Cerebellar cortex (tissue), 1 donor: ENCODE measurements at places on chromosomes 16 and 17.

GRCh38 chr17:66523378-66524200 lies 221.2 kb downstream of the PRKCA start:
- no peak for DNase-seq

- DNase-seq = no peak
Measured at GRCh38 chr17:40374821-40375498, 10.4 kb upstream of the GJD3 start.

DNA sequence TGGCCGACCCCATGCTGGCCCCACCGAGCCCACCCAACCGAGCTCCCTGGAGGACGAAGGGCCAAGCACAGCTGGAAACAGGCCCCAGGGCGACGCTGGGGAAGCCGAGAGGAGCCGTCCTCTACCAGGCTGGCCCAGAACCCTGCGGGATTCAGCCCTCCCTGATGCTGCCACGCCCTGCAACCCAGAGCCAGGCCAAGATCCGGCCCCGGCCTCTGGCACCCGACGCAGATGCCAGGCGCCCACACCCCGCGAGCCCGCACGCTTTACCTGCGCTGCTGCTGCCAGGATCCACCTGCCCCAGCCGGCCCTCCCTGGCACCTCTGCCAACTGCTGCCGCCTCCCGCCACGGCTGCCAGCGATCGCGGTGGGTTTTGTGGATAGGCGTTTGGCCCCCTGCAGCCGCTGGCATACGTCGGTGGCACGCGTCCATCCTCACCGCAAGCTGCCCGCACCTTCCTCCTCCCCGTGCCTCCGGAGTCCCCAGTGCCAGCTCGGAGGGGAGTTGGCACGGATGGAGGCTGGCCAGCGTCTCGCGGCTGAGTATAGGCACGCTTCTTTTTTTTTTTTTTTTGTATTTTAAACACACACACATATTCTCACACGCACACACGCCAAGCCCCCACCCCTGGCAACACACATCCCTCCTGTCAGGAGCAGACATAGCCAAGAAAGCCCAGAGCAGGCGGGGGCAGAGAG lies 41.3 kb upstream of the ACSF3 start:
- no peak for DNase-seq

- no peak for DNase-seq
Measured at GRCh38 chr17:34408439-34408838, 45.4 kb upstream of the CCL1 start.

GRCh38 chr16:54212893-54213292 lies 73.7 kb downstream of the IRX3 start:
- DNase-seq = no peak

DNA sequence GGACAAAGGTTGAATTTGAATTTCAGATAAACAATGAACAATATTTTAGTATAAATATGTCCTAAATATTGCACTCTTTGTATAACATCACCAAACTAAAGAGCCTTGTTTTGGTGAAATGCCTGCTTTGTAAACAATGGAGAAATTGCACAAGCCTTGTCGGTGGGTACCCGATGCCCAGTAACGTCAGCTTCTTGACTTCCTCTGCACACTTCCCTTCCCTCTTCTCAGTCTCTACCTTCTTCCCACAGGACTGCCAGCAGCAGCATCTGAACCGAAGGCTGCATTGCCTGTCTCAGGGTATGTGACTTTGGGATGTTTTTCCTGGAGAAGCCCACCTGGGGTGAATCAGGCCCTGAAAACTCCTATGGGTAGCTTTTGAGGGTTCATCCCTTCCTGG lies 113.9 kb downstream of the UTP18 start:
- no peak for DNase-seq

GRCh38 chr16:30715750-30716445 lies 16.9 kb downstream of the SRCAP start:
- no peak for DNase-seq

- no peak for DNase-seq
Measured at GRCh38 chr17:1108478-1108764, 71.4 kb downstream of the ABR start.

DNA sequence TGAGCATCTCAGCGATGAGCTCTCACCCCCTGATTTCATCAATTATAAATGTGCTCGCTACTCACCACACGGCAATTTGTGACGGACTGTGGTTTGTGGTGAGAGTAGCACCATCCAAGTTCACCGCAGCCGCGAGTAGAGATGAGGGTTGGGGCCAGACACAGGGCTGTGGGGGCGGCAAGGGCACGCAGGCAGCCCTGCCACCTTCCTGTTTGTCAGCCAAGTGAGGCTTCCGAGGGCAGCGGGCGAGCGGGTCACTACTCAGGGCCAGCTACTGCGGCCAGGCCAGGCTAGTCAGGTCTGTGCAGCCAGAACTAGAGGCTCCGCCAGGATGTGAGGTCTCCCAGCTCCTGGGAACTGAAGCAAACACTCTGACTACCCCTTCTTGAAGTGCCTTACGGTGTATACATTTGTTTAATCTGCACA lies 39.6 kb upstream of the MEOX1 start:
- no peak for DNase-seq

DNA sequence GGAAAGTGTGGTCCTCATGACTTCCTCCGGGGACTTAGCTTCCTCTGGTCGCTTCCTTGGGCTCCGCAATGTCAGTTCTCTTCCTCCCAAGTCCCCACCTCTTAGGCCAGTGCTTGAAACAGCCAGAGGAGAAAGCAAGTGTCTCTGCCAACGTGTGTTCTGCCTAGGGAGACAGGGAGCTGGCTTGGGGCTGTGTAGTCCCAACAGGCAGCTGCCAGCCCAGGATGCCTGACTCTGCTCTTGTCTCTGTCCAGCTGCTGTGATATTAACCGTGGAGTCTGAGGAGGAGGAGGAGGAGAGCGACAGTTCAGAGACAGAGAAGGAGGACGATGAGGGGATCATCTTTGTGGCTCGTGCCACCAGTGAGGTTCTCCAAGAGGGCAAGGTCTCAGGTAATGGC lies 13.5 kb upstream of the PLEKHG4 start:
- no peak for DNase-seq

- DNase-seq = no peak
Measured at GRCh38 chr17:44279666-44280391, 11.9 kb upstream of the SLC4A1 start.

DNA sequence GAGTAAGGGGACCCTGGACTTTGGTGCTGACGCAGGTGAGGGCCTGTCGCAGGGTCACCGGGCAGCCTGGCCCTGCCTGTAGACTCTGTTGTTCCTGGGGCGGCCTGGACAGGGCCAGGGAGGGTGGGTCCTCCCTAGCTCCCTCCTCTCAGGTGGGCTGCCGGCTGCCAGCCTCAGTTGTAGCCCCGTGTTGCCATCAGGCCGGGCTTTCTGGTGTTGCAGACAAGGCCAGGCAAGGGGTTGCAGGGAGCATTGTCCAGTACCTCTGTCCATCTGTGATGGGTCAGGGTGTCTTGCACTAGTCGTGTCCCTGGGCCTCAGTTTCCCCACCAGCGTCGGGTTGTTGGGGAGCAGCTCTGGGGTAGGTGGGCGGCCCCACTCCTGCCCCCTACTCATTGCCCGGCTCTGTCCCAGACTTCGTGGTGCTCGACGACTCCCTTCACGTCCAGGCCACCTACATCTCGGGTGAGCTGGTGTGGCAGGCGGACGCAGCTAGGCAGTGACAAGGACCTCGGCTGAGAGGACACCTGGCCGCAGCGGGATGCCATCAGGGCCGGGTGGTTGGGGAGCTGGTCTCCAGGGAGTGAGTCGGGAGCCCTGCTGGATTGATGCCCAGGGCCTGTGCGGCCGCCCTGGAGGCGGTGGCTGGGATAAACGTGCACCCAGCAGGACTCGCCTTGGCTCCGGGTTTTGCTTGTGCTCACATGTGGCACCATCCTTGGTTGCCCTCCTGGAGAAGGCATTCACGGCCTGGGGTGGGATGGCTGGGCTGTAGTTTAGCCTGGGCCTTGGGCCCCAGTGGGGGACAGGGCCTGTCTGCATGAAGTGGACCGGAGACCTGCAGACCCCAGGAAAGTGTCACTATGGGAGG lies 1.9 kb downstream of the CEMP1 start:
- DNase-seq = no peak

DNA sequence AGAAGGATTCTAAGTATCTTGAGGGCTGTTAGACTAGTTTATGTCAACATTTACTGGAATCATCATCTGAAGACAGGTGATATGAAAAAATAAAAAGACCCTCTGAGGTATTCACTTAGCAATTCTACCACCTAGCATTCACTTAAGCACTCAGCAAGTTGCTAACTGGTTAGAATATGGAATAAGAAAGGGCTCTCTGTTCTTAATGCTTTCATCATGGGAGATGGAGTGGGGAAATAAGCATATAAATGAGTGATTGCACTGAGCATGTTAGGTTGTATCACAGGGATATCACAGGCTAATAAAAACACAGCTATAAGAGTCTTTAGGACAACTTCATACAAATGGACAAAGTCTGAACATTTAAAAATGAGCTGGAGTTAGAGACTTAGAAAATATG lies 1238.8 kb downstream of the CDH11 start:
- no peak for DNase-seq

DNA sequence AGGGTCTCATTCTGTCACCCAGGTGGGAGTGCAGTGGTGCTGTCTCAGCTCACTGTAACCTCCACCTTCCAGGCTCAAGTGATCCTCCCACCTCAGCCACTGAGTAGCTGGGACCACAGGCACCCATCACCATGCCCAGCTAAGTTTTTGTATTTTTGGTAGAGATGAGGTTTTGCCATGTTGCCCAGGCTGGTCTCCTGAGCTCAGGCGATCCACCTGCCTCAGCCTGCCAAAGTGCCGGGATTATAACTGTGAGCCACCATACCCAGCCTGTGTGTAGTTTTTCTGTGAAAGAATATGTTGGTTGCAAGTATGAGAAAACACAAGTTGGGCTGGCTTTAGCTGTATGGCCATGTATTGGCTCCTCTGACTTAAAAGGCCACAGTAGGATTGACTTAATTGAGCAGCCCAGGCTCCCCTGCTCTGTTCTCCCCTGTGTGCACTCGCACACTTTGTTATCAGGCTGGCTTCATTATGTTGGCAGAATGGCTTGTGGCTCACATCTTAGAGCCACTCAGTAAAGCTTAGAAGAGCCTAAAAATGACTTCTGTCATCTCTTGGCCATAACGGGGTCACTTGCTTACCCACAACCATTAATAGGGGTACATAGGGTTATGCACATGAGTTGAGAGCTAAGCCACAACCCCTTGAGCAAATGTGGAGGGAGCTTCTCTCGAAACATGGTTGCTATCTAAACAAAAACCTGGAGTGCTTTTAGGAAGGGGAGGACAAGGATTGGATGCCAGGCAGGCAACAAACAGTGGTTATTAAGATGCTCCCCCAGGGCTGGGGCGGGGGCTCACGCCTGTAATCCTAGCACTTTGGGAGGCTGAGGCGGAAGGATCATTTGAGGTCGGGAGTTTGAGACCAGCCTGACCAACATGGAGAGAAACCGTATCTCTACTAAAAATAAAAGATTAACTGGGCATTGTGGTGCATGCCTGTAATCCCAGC lies 6.1 kb downstream of the HAPSTR1 start:
- no peak for DNase-seq

DNA sequence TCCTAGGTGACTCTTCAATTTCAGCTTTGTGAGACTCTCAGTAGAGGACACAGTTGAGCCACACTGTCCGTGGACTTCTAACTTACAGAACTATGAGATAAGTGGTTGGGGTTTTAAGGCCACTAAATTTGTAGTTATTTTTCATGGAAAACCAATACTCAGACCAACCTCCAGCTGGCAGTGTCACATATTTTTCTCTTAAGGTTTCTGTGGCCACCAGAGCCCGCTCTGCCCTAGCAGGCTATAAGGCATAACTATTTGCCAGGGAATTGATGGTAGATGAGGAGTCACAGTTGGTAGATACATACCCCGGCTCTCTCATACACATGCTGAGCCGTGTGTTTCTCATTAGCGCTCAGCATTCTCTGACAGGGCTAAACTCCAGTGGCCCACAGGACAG lies 336.8 kb upstream of the MON1B start:
- no peak for DNase-seq

- DNase-seq = no peak
Measured at GRCh38 chr16:57284209-57284951, at the start of gene PLLP. PLLP (minus strand) TSS chr16:57284672; CDS start chr16:57284540, 132 bp downstream.

DNA sequence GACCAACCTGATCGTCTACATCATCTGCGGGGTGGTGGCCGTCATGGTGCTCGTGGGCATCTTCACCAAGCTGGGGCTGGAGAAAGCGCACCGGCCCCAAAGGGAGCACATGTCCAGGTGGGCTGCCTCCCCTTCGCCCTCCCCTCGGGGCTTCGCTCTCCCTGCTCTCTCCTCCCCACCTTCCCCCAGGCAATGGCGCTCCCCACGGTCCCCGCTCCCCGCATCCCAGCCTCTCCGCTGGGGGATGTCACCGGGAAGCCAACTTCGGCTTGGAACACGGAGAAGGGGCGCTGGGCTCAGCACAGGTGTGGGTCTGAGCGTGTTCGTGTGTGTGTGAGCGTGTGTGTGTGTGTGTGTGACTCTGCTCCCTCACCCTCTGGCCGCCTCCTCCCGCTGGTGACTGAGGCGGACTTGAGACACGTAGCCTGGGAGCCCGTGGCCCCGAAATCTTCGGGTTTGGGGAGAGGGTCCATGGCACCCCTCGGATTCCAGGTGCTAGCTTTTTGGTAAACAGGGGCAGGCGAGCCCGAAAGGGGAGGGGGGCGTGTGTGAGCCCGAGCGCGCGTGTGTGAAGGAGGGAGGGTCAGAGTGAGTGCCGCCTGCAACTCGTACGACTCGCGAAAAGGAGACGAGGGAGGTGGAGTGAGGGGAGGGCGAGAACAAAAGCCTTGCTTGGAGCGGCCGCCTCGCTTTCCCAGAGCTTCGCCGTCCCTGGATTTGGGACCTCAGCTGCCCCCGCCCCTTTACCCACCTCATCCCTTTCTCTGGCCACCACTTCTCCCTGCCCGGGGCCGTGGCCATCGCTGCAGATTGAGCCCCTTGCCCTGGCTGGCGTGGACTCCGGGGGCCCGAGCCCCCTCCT lies 1.3 kb downstream of the SHISA9 start:
- no peak for DNase-seq

- DNase-seq = no peak
Measured at GRCh38 chr16:88345721-88346560, 36.8 kb upstream of the ZNF469 start.

DNA sequence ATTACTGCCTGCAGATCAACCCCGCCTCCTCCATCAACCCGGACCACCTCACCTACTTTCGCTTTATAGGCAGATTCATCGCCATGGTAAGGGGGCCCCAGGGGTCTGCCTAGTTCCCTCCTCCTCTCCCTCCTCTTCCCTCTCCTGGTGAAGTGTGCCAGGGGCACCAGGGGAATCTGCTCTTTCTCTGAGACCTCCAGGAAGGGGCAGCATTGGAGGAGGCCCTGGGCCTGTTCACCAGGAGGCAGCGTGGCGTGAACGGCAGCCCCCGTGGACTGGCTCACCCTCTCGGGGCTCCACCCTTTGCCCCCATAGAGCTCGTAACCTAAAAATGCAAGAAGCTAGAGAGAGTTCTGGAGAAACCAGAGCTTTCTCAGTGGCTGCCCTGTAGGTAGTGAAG lies 17.1 kb upstream of the CLEC18A start:
- DNase-seq = no peak

GRCh38 chr16:80958284-80958683 lies 48.4 kb downstream of the CMC2 start:
- DNase-seq = no peak

DNA sequence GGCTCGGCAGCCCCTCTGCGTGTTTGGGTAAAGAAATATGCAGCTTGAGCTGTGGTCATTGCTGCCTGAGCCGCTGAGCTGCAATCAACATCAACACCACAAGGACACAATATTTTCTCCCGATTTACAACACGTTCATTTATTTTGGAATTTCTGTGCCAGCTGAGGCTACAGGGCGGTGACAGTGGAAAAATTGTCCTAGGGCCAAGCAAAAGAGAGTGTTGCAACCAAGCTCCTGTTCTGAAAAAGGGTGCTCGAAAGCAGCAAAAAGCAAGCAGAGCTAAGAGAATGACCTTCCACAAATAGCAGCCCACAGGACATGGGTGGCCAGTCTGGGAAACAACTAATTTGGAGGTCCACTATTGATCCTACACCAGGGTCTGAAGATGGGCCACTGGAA lies 35.4 kb upstream of the NOG start:
- DNase-seq = no peak
